ENCODE measurements at places on chromosomes 1 and 21.

DNA sequence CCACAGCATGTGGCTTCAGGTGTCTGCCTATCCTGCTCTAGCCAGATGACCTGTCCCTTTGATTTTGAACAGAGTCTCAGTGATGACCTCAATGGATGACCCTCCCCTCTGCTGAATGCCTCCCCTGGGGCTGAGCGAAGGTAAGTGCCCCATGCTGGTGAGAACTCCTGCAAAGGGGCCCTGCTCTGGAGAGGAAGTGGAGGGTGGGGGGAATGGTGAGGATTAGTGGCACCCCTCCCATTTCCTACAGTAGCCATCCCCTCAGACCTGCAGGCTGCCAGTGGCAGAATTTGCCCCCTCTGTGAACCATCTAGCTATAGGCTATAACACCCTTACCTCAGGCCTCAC lies 3.7 kb upstream of the PMVK start:
- DNase-seq = no peak

DNA sequence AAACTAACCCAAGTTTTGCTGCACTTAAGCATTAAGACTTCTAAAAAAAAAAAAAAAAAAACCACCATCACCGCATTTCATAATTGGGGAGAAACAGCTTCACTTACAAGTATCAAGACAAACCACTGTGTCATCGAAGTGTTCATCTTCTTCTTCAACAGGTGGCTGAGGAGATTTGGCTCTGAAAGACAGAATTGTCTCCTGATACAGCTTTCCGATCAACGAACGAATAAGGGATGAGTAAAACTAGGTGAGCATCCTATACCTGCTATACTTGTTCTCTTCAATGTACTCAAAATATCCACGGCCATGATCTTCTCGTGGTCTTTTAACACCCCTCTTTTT lies 2.0 kb downstream of the HNRNPU start:
- no peak for DNase-seq

DNA sequence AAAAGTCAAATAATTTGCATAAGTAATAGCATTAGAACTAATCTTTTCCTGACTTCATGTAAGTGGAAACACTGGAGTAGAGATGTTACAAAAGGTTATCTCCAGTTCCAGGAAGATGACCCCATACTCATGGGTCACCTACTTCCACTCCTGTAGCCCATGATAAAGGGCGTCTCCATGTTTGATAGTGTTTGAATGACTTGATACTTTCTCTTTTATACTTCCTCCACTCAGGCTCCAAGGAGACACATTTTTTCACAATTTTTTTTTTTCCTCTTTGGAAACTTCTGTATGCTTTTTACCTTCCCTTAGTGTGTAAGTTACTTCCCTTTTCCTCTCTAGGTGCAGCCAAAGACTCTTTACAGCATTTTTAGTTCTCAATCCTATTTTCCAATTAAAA lies 382.1 kb upstream of the B3GALT2 start:
- DNase-seq = no peak

- DNase-seq = peak; percentile 88
Observed at GRCh38 chr1:205438213-205439158, 16.6 kb upstream of the LEMD1 start.

- DNase-seq = peak; percentile 51
Observed at GRCh38 chr1:229758101-229759036, 132.3 kb downstream of the URB2 start.

DNA sequence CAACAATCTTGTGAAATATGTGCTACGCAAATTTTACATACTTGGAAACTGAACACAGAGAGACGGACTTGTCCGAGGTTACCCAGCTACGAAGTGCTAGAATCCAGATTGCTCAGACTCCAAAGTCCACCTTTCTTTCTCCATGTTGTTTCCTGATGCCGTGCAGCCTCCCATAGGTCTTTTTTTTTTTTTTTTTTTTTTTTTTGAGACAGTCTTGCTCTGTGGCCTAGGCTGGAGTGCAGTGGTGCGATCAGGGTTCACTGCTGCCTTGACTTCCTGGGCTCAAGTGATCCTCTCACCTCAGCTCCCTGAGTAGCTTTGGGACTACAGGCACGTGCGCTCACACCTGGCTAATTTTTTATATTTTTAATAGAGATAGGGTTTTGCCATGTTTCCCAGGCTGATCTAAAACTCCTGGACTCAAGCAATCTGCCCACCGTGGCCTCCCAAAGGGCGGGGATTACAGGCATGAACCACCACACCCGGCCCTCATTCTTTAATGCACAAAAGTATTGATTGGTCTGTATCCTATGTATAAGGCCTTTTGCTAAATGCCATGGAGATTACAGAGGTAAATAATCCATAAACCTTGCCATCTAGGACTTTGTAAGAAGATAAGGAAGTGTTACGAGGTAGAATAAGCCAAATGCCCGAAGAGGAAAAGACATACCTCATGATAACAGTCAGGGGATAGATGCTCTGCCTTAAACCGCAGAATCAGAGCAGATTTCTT lies 92.8 kb downstream of the C1orf21 start:
- DNase-seq = no peak

- peak; percentile 48 for DNase-seq
Observed at GRCh38 chr1:12580054-12580887, 37.7 kb downstream of the DHRS3 start.

DNA sequence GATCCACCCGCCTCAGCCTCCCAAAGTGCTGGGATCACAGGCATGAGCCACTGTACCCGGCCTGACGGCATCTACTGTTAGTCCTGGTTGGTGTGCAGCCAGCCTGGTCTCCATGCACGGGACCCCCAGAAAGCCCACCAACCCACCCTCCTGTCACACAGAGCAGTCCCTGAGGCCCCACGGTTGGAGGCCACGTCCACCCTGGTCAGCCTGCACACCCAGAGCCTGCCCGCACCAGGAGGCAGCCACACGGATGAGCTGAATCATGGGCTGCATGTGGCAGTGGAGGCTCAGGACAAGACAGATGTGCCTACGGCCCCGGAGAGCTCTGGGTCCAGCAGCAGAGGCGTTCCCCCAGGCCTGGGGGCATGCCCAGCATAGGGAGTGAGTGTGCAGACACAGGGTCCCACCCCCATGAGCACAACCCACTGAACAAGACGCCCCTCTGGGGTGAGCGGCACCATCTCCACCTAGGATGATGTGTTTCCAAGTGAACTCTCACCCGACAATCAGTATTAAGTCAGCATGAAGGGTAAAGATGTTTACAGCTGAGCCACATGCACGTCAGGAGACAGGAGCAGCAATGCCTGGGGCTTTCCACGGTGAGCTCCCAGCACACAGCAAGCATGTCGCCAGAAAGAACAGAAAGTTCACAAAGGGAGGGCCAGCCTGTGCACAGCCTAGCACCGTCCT lies 102.1 kb downstream of the WDR4 start:
- no peak for DNase-seq

GRCh38 chr1:162387226-162388082 lies 5.9 kb downstream of the C1orf226 start:
- no peak for DNase-seq

DNA sequence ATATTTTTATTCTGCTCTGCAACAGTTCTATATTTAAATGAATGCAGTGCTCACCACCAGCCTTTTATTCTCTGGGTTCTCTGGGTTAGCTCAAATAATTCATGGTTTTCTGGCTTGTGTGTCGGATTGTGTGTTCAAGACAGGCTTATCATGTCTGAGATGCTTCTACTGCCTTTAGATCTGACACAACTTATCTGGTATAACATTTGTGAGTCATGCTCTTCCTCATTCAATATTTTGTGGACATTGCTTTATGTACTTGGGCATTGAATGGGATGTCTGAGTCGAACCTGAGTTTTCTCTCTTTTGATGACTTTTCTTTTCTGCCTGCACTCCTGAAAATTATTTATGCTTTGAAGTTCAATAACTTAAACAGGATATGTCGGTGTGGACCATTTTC lies 17.6 kb upstream of the PKP1 start:
- no peak for DNase-seq

- no peak for DNase-seq
Observed at GRCh38 chr21:43976661-43977060, 35.4 kb upstream of the TRAPPC10 start.

- DNase-seq = peak; percentile 87
Observed at GRCh38 chr21:35217504-35218060, 168.5 kb upstream of the RUNX1 start.

DNA sequence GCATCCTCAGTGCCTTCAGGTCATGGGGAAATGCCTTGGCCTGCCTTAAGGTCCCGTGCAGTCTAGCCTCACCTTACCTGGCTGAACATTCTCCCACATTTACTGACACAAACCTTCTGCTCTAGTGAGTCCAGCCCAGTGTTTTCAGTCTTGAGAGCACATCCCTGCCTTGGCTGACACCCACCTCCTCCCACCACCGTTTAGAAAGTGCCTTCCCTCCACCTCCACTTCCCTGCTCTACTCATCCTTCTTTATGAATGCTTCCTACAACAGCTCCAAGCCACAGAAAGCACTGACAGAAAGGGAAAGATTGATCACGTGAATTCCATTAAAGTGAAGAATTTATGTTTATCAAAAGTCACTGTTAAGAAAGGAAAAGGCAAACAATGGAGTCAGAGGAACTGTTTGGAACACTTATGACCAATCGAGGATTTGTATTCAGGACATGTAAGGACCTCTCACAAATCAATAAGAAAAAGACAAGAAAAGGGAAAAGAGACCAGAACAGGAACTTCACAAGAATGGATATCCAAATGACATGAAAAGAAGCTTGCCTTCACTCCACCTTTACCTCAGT lies 59.8 kb downstream of the DDR2 start:
- DNase-seq = no peak

DNA sequence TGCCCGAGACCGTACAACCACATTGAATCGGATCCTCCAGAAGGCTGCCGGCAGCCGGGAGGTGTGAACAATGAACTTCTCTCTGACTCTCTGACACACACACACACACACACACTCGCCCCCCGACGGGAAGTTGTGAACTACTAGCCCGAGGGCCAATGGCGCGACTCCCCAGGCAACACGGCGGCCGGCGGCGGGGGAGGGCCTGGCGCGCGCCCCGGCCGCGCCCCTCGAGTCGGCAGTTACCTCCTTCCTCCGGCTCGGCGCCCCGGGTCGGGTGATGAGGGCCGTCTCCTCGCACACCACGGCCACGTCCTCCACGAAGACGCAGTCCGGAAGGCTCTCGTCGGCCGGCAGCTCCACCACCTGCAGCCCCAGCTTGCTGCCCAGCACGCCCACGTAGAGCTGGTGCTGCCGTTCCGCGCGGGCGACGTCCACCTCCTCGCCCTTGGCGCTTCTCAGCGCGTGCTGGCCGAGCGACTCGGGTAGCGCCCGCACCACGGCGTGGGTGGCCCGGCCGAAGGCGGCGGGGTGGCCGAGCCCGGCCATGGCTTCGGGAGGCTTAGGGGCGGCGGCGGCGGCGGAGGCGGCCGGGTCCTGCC lies 361 bp downstream of the DDAH1 start:
- DNase-seq = peak; percentile 90

- DNase-seq = no peak
Observed at GRCh38 chr1:27423709-27424108, 31.3 kb downstream of the GPR3 start.

DNA sequence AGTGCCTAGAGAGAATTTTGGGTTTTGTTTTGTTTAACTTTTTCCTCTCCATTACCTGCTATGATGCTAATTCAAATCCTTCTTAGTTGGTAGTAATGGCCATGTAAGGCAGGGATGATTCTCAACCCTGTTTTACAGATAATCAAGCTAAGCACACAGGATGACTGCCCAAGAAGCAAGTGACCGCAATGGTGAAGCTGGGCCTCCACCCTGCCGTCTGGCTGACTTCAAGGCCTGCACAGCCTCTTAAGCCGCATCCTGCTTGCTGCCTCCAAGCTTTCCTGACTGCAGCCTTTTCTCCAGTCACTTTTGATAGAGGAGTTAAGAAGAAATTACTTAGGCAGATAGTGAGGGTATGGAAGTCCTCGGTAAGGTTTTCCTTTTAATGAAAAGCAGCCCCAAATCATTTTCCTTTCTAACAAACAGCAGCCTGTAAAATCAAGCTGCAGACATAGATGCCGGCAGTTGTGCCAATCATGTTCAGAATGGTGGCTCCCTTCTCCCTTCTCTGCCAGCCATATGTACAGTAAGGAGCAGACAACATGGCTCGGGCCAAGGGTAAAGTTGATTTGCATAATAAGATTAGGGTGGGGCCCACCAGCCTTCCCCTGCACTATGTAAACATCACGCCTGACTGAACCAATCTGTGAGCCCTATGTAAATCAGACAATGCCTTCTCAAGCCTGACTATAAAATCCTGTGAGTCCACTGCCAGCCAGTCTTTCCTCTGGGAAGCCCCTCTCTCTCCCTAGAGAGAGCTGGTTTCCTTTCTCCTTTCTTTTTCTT lies 8.8 kb upstream of the CTBS start:
- peak; percentile 51 for DNase-seq

DNA sequence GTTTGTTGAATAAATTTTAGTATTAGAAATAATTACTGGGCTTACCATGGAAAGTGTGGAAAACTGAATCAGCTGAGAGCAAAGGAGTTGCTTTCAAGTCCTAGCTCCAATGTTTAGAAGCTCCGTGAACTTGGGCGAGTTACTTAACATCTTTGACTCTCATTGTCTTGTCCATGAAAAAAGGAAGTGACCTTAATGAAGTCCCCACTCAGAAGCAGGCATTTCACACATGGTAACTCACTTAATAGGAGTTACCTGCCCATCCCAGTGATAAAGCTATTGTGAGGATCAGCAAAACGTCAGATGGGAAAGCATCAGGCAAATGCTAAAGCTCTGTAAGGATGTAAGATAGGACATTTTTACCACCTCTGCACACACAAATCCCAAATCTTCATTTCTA lies 34.0 kb upstream of the GADD45A start:
- no peak for DNase-seq

- peak; percentile 44 for DNase-seq
Observed at GRCh38 chr1:92484472-92485380, 2.0 kb downstream of the GFI1 start.

- peak; percentile 97 for DNase-seq
Observed at GRCh38 chr1:154607609-154608396, at the start of gene ADAR. Gene ADAR, minus strand, starts transcription at chr1:154608186. Its CDS starts 180 bp downstream, at chr1:154608006.

DNA sequence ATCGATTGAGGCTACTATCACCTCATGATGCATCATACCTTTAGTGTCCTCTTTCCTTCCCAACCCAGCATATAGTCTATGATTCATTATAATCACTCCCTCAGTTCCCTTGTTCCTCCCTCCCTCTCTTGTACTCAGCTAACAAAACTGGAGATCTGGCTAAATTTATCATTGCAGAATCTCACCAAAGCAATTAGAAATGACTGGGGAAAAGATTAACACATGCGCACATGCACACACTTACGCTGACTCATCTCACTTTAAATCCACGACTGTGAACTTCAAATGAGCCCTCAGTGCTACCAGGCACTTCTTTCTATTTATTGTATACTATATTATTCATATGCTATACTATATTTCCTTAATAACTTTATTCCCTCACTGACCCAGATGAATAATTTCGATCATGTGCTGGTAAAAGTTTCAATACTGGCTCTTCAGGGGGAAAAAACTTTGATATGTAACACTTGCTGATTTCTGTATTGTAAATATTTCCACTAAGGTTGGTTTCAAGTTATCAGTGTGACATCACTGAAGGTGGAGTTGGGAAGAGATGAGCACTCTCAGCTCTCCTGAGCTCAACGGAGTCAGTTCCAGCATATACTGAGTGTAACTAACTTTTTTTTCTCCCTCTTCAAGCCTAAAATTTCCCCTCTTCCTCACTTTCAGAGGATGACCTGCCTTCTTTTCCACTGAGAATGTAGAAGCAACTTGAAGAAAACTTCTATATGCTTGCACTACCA lies 613.7 kb upstream of the B3GALT2 start:
- no peak for DNase-seq

All from astrocyte of the hippocampus (primary cell).